ENCODE measurements at places on chromosomes 12 and 14.

- DNase-seq = no peak
These were observed 1.4 kb upstream of the ACSM4 start for GRCh38 chr12:7302266-7302986.

- DNase-seq = no peak
These were observed 84.7 kb upstream of the OVCH1 start for GRCh38 chr12:29582146-29582545.

DNA sequence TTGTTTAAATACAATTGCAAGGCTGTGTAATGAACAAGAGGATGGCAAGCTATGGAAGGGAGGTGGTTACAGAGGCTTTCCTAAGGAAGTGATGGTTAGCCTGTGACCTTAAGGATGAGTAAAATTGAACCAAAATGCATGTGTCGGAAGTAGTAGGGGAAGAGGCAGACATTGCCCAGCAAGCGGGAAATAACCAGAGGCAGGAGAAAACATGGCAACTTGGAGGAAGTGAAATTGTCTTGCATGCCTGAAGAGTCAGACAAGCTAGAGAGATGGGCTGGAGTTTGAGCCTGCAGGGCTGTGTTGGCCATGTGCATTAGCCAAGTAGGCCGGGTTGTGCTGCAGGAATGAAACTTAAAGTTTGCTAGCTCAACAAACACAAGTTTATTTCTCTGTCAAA is 96.2 kb downstream of the BTG1 start:
- no peak for DNase-seq

GRCh38 chr14:92861856-92862745 is 60.8 kb upstream of the CHGA start:
- no peak for DNase-seq

DNA sequence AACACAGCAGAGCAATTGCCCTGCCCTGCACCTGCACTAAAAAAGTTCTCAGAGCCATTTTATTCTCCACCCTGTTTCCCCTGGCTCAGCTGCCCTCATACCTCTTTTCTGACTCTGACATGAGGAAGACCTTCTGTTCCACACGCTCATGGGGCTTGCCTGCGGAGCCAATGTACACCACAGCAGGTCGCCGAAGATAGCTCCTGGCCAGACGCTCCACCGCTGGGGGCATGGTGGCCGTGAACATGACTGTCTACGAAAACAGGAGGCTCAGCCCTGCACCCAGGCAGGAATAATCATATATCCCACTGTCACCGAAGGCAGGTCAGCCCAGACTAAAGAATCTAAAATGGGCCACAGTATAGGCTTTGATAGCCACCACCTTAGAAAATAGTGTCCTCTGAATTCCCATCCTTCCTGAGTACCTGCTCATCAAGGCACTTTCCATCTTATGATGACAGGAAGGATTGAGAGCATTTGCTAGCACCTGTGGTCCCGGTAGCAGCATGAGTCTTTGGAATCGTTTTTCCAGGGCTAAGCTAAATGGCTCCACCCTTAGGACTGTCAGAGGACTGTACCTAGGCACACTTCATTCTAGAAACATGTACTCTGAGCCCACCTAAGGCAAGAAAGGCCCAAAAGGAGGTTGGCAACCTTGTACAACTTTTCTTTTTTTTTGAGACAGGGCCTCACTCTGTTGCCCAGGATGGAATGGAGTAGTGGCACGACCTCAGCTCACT is 14.2 kb downstream of the CACNB3 start:
- DNase-seq = no peak

GRCh38 chr14:67645414-67645813 is 25.7 kb downstream of the ARG2 start:
- DNase-seq = no peak

DNA sequence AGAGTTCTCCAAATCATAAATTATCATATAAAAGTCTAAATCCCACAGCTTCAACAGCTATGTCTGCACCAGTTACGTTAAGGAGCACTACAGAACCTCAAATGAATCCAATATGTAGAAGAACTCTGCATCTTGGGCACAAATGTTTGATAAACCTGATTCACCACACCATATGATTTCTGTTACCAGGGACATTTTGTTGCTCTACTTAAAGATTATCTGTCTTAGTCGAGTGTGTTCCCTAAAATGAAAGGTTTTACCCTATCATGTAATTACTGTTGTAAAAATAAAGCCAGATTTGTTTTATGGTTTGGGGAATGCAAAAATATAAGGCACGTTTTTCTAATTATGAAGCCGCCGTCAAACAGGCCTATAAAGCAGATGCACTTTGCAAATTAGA is 363.1 kb downstream of the EGLN3 start:
- no peak for DNase-seq

- DNase-seq = peak; percentile 48
These were observed 18.2 kb upstream of the RNASE12 start for GRCh38 chr14:20609215-20610001.

DNA sequence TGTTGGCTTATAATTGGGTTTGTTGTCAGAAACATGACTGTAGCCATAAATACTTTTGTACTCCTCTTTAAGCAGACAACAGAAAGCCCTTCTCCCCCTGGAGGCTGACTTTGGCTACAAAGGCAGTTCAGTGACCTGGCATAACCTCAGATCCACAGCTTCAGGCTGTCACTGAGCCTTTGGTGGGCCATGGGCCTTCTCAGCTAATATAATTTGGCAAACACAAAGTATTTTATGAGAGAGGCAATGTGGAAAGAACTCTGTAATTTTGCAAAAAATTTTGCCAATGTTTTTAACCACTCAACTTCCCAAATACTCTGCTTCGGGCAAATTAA is 15.5 kb upstream of the MGP start:
- no peak for DNase-seq

DNA sequence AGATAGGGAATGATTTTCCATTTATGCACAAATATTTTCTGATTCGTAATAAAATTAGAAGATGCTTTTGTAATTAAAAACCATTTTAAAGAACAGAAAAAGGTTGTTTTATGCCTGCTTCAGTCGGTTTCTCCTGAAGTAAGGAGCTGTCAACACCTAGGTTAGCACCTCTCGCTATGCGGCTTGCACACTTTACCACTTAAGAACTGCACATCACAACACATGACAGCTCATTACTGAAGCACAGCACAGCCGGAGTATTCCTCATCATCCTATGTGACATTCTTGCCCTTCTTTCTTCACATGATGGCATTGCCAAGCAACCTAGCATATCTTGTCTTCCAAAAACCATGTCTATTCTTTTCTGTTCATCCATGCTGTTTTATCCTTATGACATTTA is 5.4 kb upstream of the WIF1 start:
- no peak for DNase-seq

DNA sequence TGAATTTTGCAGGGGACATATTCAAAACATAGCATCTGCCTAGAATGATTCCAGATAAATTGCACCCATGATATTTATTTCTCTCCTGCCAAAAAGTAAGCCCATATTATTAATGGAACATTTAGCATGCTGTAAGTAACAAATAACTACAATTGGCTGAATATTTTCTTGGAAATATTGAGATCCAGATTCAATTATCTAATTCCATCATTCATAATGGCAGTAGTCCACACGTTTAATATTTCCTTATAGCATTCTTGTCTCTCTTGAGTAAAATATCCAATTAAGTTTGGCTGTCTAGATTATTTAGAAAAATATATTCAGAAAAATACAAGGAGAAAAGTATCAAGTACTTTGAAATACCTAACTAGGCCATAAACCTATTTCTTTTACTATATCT is 157.5 kb downstream of the FLRT2 start:
- no peak for DNase-seq

- DNase-seq = no peak
These were observed 139.5 kb upstream of the AMIGO2 start for GRCh38 chr12:47219243-47219642.

Data from C1 segment of cervical spinal cord (tissue), 14 donors.